ENCODE measurements at places on chromosomes 13 and 19. TPM values are rescaled to one million over a fixed set of nuclear protein-coding genes. Genes with fewer than 3 reads are reported as not detected.

GRCh38 chr19:50449236-50449899 lies 16.7 kb downstream of the MYBPC2 start:
- no peak for DNase-seq

DNA sequence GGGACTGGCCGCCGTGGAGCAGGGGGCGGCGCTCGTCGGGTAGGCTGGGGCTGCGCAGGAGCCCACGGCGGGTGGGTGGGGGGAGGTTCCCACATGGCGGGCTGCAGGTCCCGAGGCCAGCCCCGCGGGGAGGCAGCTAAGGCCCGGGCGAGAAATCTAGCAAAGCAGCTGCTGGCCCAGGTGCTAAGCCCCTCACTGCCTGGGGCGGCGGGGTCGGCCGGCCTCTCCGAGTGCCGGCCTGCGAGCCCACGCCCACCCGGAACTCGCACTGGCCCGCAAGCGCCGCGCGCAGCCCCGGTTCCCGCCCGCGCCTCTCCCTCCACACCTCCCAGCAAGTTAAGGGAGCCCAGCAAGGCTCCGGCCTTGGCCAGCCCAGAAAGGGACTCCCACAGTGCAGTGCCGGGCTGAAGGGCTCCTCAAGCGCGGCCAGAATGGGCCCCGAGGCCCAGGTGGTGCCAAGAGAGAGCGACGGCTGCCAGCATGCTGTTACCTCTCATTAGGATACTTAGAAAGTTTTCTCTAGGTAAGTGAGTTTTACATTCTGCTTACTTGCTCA lies 1463.5 kb upstream of the MIR17HG start:
- no peak for DNase-seq

CRLF1 gene
- polyA plus RNA-seq = 210 TPM

FARP1 gene
- polyA plus RNA-seq = 132 TPM

- DNase-seq = no peak
Observed at GRCh38 chr13:76723551-76724232, 162.5 kb downstream of the KCTD12 start.

DNA sequence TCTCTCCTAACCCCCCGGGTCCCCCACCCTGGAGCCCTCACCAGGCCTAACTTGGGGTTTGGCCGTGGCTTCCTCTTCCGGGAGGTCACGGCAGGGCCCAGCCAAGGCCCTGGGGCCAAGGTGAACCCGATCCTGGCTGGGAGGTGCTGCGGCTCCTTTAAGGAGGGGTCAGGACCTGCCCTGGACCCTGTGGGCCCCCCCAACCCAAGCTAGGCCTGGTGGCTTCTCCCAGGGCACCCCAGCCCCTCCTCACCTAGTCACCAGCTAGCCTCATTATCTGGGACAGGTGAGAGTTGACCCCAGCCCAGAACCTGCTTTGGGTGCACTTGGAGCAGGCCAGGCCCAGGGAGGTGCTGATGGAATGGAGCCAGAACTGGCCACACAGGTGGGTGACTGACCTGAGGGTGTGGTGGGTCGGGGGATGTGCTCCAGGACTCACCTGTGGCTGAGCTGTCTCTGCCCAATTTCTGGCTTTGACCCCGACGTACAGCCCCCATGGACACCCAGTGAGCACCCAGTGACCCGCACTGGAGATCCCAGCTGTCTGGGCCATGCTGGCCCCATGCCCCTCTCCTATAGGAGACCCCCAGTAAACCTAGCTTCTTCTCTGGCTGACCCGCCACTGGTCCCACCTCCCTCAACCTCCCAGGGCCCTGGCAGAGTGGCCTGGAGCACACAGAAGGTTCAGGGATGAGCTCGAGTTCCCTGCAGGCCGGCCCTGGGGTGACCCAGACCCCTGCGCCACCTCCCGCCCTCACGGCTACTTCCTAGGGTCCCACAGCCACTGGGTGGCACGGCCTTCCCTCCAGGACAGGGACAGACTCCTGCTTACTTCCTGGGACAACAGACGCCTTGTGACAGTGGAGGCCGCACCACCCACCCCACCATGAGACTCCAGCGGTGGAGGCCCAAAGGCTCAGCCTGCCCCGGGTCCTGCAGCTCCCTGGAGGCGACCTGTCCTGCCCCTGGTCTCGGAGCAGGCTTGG lies 6.7 kb upstream of the MKNK2 start:
- no peak for DNase-seq

DNA sequence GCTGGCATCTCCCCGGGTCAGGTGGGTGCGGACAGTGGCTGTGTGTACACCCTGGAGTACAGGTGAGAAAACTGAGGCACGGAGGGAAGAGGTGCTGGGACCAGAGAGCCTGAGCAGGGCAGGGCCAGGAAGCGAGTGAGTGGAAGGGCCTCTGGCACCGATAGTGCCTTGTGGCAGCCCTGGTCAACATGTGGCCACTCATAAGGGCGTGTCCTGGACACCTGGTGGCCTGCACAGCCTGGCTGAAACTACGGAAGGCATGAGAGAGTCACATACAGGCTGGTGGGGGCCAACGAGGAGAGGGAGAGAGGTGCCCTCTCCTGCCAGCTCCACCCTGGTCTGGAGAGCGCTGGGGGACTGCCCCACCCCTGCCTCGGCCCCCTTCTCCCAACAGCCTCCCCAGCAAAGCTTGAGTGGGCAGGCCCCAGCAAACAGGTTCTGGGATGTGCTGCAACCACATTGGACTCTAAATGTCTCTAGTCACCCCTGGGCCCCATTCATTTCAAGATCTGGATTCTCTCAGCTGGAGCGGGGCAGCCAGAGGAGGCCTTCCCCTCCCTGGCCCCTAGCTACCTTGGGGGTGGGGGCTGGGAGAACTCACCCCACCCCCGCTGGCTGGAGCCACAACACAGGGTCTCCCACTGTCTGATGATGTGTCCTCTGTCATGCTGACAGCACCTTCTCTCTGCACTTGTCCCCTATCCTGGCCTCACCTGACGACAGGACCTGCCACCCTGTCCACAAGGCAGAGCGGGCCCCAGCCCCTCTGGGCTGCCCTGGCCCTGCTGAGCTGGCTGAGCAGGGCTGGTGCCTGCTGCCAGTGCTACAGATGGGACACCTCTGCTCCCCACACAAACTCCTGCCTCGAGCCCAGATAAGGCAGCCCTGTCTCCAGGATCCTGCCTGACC lies 5.8 kb downstream of the CBARP start:
- peak; percentile 58 for DNase-seq

DNA sequence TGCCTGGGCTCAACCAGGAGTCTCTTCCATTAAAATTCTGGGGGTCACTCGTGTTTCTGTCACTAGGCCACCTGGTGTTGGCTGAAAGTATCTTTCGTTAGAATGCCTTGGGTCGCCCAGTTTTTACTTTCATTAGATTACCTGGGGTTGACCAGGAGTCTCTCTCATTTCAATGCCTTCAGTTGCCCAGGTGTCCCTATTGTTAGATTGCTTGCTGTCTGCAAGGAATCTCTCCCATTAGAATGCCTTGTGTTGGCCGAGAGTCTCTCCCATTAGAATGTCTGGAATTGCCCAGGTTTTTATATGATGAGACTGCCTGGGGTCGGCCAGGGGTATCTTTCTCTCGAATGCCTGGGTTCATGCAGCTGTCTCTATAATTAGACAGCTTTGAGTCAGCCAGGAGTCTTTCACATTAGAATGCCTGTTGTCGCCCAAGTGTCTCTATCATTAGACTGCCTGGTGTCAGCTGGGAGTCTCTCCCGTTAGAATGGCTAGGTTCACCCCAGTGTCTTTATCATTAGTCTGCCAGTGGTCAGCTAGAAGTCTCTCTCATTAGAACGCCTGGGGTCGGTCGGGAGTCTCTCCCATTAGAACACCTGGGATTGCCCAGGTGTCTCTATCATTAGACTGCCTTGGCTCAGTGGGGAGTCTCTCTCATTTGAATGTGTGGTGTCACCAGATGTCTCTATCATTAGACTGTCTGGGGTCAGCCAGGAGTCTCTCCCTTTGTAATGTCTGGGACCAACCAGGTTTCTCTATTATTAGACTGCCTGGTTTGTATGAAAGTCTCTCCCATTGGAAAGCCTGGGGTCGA lies 1446.8 kb downstream of the UQCRFS1 start:
- DNase-seq = no peak
